Ascending aorta (tissue), 2 donors: ENCODE measurements at places on chromosomes 4 and X.

DNA sequence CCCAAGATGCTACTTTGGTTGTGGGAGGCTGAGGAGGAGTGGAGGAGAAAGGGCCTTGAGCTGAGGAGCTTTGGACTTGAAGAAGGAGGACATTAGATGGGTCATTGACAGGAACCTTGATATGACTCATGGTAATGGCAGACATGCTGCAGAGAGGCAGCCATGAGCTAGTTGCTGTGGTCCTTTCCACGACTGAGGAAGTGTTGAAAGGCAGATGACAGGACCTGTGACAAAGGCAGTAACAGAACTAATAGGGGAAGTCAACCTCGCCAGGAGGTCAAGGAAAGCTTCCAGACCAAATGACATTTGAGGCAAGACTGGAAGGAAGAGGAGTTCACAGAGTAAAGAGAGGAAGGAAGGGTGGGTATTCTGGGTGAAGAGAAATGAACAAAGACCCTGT lies 7.6 kb upstream of the XPNPEP2 start:
- H3K27me3 ChIP-seq: no peaks in the 10 kb centered on the region
- H3K36me3 ChIP-seq: no peaks in the 10 kb centered on the region
- H3K4me1 ChIP-seq: no peaks in the 10 kb centered on the region
- no peak overlapping the region for H3K27ac ChIP-seq

DNA sequence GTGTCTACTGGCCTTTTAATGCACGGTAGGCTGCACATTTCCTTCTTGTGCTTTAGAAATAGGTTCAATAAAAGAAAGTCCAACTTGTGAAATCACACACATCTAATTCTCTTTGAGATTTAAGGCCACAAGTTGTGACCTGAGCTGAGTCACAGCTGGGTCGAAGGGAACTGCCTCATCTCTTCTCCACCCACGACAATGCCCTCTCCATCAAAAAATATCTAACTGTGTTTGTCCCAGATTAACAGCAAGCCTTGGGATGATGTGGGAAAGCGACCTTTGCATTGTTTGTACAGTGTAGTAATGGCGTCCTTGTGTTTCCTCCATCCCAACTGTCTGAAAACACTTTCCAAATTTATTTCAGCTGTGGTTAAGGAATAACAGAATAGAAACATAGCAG lies 168.9 kb downstream of the AMELX start:
- no peaks in the 10 kb centered on the region for H3K27me3 ChIP-seq
- H3K4me3 ChIP-seq: no peak overlapping the region
- DNase-seq: no peak
- H3K4me1 ChIP-seq: peaks cover 26% of the 10 kb centered on the region
- no peaks in the 10 kb centered on the region for H3K36me3 ChIP-seq

GRCh38 chrX:68839771-68840170 lies 10.9 kb downstream of the EFNB1 start:
- H3K27ac ChIP-seq: no peak overlapping the region
- H3K4me3 ChIP-seq: no peak overlapping the region
- peaks cover 12% of the 10 kb centered on the region for H3K36me3 ChIP-seq
- H3K4me1 ChIP-seq: no peaks in the 10 kb centered on the region

DNA sequence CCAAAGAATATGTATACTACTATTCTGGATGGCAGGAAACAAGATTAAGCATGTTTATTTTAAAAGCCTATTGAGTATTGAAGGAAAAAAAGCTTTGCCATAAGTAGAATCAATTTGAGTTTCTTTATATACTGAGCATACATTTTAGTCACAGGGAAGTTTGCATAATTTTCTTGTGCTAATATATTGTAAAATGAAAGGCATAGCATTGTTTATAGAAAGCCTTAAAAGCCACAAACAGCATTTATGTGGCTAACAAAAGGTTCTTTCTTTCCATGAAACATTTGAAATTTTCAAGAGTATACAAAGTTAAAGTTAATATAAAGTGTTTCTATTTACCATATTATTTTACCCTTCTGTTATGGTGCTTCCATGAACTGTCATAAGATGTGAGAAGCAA lies 1133.8 kb upstream of the PCDH10 start:
- H3K27ac ChIP-seq: no peak overlapping the region
- H3K4me1 ChIP-seq: no peaks in the 10 kb centered on the region
- H3K36me3 ChIP-seq: no peaks in the 10 kb centered on the region

DNA sequence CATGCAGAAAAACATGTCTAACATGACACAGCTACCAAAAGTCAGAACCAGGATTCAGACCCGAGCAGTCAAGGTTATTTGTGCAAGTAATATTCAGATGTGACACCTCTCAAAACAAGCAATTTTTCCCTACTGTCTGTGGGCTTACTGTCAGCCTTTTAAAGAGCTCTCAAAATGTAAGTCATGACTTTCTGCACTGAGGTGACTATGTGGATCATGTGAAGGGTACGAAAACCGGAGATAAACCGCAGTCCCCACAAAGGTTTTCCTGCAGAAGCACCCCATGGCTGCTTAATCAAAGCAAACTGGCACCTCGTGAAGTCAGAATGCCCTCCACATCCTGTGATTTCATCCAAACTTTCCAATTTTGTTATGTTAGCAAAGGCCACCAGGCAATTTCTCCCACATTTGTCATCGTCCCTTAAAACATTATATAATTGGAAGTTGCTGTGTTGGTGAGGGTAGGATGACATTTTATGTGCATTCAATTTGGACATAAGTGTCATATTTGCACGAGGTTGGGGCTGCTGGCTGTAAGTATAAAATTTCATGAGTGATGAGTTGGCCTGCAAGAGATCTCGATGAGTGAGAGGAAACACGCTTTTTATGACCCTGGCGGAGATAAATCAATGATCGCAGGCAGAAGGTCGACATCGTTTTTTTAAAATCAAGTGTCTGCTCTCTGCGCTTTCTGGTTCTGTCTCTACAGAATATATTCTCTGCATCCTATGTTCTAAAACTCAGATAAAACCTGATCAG lies 161.2 kb downstream of the STK32B start:
- H3K4me3 ChIP-seq: no peak overlapping the region
- H3K27me3 ChIP-seq: no peaks in the 10 kb centered on the region
- no peak for DNase-seq
- H3K36me3 ChIP-seq: no peaks in the 10 kb centered on the region
- H3K27ac ChIP-seq: no peak overlapping the region
- H3K4me1 ChIP-seq: no peaks in the 10 kb centered on the region

DNA sequence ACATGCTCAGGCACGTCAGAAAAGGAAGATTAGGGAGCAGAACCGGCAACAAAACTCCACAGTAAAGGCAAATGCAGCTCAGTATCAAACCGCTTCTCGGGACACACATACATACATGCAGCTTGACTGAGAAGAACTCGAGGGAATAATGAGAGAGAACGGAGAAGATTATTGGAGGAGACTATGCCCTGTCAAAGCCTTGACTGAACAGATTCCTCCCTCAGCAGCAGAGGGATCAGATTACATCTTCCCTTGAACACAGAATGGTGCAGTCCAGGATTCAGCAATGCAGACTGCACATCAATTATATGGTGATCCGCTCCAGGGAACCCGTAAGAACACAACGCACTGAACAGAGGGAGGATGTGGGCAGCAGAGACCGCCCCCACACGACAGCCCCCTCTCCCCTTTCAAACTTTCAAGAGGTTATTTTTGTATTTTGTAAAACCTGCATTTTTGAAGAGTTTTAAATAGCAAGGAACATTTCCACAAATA lies 183.2 kb downstream of the FBXW7 start:
- no peaks in the 10 kb centered on the region for H3K36me3 ChIP-seq
- no peaks in the 10 kb centered on the region for H3K4me1 ChIP-seq
- H3K27ac ChIP-seq: peak overlapping the region; percentile 45
- DNase-seq: no peak

DNA sequence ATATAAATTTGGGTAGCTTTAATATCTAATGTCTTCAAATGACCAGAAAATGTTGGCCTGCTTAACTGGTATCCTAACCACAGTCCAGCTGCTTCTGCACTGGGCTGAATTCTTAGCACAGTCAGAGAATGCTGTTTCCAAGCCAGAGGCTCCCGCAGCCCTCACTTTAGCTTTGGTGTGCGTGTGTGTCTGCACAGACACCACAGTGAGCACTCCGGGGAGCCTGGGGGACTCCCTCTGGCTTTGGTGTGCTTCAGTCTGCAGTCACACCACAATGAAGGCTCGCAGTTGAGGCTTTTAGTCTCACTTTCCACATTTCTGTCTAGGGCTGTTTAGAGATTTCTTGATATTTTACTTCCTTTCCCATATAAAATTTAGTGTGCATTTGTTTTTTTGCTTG lies 53.6 kb downstream of the APOO start:
- H3K36me3 ChIP-seq: no peaks in the 10 kb centered on the region
- H3K4me1 ChIP-seq: no peaks in the 10 kb centered on the region
- no peak for DNase-seq
- no peaks in the 10 kb centered on the region for H3K27me3 ChIP-seq
- no peak overlapping the region for H3K27ac ChIP-seq

- H3K4me1 ChIP-seq: peaks cover 3% of the 10 kb centered on the region
- no peaks in the 10 kb centered on the region for H3K27me3 ChIP-seq
Observed at GRCh38 chrX:1248331-1249061, 20.1 kb upstream of the CSF2RA start.

DNA sequence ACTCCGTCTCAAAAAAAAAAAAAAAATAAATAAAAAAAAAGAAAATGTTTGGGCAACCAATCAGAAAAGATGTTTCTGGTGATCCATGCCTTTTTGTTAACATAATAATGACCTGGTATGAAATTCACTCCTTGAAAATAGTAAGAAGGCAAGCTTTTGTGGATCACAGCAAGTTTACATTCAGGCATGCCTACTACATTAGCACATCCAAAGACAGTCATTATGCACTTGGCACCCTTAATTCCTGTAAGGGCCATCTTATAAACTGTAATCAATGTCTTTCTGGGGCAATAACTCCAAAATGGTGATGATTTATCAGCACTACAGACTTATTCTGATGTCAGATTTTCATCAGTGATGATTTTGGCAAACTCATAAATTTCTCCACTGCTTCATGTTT lies 1871.6 kb upstream of the AGA start:
- H3K27ac ChIP-seq: no peak overlapping the region
- no peaks in the 10 kb centered on the region for H3K27me3 ChIP-seq
- no peak overlapping the region for H3K4me3 ChIP-seq
- H3K36me3 ChIP-seq: no peaks in the 10 kb centered on the region
- no peaks in the 10 kb centered on the region for H3K4me1 ChIP-seq

GRCh38 chr4:56551516-56551915 lies 45.9 kb downstream of the ARL9 start:
- no peak overlapping the region for H3K4me3 ChIP-seq
- no peak for DNase-seq
- H3K4me1 ChIP-seq: no peaks in the 10 kb centered on the region
- H3K36me3 ChIP-seq: no peaks in the 10 kb centered on the region

GRCh38 chr4:84965553-84966381 lies 723 bp downstream of the WDFY3 start:
- H3K4me1 ChIP-seq: peaks cover 26% of the 10 kb centered on the region
- no peaks in the 10 kb centered on the region for H3K36me3 ChIP-seq

GRCh38 chrX:153708415-153708814 lies 15.8 kb downstream of the BCAP31 start:
- no peaks in the 10 kb centered on the region for H3K27me3 ChIP-seq
- H3K36me3 ChIP-seq: peaks cover 9% of the 10 kb centered on the region
- H3K4me1 ChIP-seq: no peaks in the 10 kb centered on the region
- peak overlapping the region; percentile 18 for H3K27ac ChIP-seq
- no peak overlapping the region for H3K4me3 ChIP-seq
- no peak for DNase-seq

- H3K27me3 ChIP-seq: no peaks in the 10 kb centered on the region
- no peak for DNase-seq
- H3K4me1 ChIP-seq: no peaks in the 10 kb centered on the region
- H3K36me3 ChIP-seq: no peaks in the 10 kb centered on the region
Observed at GRCh38 chr4:80560337-80560736, 224.8 kb downstream of the CFAP299 start.

DNA sequence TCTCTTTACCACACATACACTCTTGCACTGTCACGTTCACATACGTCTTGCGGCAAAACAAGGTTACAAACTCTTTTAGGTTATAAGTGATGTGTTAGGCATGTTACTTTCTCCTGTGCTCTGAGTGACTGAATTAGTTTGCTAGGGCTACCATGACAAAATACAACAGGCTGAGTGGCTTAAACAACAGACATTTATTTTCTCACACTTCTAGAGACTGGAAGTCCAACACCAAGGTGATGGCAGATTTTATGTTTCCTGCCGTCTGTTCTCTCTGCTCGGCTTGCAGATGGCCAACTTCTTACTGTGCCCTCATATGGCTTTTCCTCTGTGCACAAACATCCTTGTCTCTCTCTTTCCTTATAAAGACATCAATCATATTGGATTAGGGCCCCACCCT lies 1224.3 kb upstream of the TENM3 start:
- no peak overlapping the region for H3K27ac ChIP-seq
- H3K4me1 ChIP-seq: no peaks in the 10 kb centered on the region
- H3K4me3 ChIP-seq: no peak overlapping the region
- no peaks in the 10 kb centered on the region for H3K27me3 ChIP-seq
- H3K36me3 ChIP-seq: no peaks in the 10 kb centered on the region

- H3K27me3 ChIP-seq: no peaks in the 10 kb centered on the region
- H3K4me3 ChIP-seq: no peak overlapping the region
- DNase-seq: no peak
- no peak overlapping the region for H3K27ac ChIP-seq
- H3K4me1 ChIP-seq: no peaks in the 10 kb centered on the region
- H3K36me3 ChIP-seq: no peaks in the 10 kb centered on the region
Observed at GRCh38 chrX:24245202-24245601, 68.7 kb downstream of the SUPT20HL2 start.

DNA sequence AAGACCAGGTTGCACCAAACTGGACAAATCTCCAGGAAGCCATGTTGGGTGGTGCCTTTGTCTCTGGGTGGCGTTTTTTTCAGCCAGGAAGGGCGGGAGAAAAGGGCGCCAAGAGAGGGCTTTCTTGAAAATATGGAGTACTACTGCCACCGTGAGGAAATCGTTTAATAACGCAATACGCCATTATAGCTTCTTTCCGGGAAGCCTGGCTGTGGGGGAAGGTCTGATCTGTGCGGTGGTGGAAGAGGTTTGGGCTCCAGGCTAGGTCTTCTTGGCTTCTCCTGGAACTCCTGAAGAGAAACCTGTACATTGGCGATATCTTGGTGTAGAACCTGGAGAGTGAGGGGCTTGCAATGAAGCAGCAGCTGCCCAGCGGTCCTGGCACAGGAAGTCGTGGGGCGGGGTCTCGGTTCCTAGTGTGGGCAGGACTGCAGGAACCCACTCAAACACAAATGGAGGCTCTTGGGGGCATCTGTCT lies 202.7 kb downstream of the OR13H1 start:
- no peaks in the 10 kb centered on the region for H3K27me3 ChIP-seq
- H3K4me1 ChIP-seq: no peaks in the 10 kb centered on the region
- H3K4me3 ChIP-seq: peak overlapping the region; percentile 50
- peak overlapping the region; percentile 68 for H3K27ac ChIP-seq
- H3K36me3 ChIP-seq: no peaks in the 10 kb centered on the region
- DNase-seq: peak; percentile 43

DNA sequence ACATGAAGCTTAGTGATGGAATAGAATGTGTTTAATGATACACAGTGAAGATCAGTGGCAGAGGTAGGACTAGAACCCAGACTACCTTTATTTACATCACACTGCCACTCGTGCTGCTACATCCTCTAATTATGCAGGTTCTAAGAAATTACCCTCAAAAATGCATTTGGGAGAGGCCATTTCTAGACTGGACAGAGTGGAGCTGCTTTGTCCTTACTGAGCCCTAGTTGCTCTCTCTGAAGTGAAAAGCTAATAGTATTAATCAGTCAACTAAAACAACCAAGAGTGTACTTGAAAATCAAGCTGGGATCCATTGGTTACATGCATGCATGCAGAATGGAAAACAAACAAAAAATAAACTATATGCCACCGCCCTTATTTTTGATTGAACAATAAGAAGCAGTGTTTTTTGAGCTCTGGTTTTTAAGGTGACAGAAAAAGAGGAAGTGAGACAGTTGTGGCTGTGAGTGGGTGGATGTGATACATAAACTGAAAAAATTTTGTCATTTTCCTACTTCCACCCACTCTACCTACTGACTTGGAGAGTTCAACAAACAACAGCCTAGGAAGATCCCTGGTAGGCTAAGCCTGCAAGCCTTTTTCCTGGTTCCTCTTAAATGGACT lies 6.8 kb upstream of the VSIG4 start:
- no peaks in the 10 kb centered on the region for H3K4me1 ChIP-seq
- no peak overlapping the region for H3K27ac ChIP-seq
- no peak overlapping the region for H3K4me3 ChIP-seq
- no peaks in the 10 kb centered on the region for H3K36me3 ChIP-seq
